Stimulated activated CD4-positive, alpha-beta T cell treated with anti-CD3 and anti-CD28 coated beads, Interleukin-1b, Interleukin-23, amount 100 ng/mL, for 1 hour (primary cell): ENCODE measurements at places on chromosomes 12 and 14.

GRCh38 chr12:108806921-108807320 is 50.5 kb downstream of the SSH1 start:
- no peak for DNase-seq

GRCh38 chr12:19855851-19856250 is 416.6 kb downstream of the AEBP2 start:
- no peak for DNase-seq

- DNase-seq, result no peak
Observed at GRCh38 chr12:116539361-116539771, 19.8 kb upstream of the MAP1LC3B2 start.

DNA sequence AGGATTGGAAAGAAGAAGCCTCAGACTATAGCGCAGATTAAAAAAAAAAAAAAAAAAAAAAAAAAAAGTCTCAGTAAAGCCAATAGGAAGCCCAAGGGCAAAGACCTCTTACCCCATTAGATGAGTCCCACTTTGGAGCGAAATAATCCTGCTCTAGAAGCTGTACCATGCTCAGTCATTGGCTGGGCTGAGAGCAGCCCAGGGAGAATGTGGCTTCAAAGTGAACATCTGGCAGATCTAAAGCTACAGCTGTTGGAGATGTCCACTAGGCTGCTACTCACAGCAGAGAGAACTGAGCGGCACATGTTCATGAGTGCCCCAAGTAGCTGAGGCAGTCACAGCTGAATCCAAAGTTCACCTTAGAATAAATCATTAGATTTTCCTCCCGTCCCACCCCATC is 560.9 kb downstream of the MED13L start:
- DNase-seq, result no peak

DNA sequence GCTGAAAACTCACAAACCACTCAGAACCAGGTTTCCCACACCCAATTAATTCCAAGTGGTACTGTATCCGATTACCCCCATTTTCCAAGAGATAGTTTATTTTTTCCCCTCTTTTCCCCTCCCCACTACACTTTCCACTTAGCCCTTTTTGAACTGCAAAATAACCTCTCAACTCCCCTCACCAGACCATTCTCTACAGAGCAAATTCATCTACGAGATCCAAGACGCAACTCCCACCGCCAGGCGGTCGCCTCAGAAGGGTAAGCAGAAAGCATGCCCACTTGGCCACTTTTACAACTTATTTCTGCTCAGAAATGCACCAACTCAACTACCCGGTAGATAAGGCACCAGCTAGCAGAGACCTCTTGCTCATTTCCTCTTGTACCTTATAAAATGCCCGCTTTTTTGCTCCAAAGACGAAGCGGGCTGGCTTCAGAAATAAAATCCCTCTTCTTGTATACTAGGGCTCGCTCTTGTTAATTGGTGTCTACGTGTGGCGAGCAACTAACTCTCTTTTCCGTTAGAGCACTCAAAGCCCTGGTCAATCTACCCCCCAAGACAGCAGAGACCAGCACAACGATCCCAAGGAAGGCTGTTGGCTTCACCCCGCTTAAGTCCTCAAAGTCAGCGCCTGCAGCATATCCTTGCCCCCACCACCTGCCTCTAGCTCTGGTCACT is 910 bp upstream of the SRP54 start:
- DNase-seq, result peak; percentile 11

DNA sequence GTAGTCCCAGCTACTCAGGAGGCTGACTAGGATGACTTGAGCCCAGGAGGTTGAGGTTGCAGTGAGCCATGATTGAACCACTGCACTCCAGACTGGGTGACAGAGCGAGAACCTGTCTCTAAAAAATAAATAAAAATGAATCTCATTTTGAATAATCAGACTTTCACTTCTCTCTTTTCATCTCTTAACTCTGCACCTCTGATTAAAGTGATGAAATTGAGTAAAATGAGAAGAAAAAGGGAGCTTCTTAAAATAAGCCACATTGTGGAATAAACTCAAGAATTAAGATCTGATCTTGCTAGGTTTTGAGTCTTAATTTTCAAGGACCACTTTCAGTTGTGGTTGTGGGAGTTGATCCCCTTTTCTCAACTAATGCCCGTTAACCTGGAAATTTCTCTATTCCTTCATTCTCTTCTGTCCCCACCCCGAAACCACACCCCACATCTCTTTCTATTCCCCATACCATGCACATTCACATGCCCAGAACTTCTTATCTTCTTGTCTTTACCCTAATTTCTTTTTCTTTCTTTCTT is 70.9 kb upstream of the ETV6 start:
- DNase-seq, result no peak

DNA sequence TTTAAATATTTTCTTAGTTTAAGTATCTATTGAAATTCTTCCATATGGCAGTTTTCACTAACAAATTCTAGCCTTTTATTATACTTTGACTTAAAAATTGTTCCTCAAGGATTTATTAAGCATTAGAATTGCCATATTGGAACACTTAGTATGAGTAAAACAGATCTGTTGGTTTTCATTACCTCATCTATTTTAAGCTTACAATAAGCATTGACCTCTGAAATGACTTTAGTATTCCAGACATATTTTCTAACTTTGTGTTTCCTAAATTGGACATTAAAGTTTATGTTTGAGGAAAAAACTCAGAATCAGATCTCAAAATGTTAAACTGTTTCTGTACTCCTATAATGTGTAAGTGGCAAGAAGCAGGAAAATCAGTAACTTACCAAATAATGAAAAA is 48.4 kb downstream of the CSRP2 start:
- DNase-seq, result no peak

- no peak for DNase-seq
Observed at GRCh38 chr14:69587389-69587788, 12.7 kb upstream of the CCDC177 start.

- no peak for DNase-seq
Observed at GRCh38 chr14:59698793-59699192, 122.2 kb upstream of the CCDC175 start.

DNA sequence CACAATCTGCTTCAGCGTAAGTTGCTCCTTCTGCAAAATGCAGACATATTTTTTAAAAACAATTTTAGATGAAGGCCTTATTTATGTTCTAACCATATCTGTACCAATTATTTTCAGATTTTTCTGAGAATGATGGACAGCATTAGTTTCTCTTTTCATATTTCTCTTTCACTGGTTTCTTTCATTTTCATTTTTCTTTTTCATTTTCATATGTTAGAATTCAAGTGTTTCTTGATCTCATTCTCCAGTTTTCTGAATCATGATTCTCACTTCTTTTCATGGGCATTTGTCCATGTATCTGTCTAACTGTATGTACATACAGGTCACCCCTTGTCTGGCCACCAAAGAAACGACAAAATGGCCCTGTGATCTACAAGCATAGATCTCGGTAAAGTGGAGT is 346.6 kb downstream of the NAV3 start:
- no peak for DNase-seq

- no peak for DNase-seq
Observed at GRCh38 chr12:95107362-95107761, 33.9 kb upstream of the NR2C1 start.

- DNase-seq, result no peak
Observed at GRCh38 chr14:52061890-52062289, 7.0 kb downstream of the NID2 start.

- no peak for DNase-seq
Observed at GRCh38 chr14:61455351-61455750, 134.0 kb downstream of the PRKCH start.

GRCh38 chr14:21233457-21234076 is 35.7 kb downstream of the HNRNPC start:
- DNase-seq, result no peak

DNA sequence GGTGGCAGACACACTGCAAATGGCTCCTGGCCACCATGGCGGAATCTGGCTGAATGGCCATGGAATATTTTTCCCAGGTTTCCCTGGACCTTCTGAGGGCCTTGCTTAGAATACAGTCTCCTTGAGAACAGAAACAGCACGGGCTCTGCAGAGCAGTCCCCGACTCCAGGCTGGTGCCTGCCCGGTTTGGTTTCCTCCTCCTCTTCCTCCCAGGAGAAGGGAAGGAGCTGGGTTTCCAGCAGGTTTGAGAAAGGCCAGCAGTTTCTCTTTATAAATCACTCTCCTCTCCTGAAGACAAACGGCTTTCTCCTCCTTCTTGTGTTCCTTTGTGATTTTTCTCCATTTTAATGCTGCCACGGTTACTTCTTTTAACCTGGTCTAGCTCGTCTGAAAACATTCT is 106.8 kb upstream of the RFLNA start:
- no peak for DNase-seq

- DNase-seq, result no peak
Observed at GRCh38 chr12:96326628-96327227, 73.5 kb downstream of the CDK17 start.

GRCh38 chr14:97706819-97707218 is 909.6 kb downstream of the VRK1 start:
- DNase-seq, result no peak

DNA sequence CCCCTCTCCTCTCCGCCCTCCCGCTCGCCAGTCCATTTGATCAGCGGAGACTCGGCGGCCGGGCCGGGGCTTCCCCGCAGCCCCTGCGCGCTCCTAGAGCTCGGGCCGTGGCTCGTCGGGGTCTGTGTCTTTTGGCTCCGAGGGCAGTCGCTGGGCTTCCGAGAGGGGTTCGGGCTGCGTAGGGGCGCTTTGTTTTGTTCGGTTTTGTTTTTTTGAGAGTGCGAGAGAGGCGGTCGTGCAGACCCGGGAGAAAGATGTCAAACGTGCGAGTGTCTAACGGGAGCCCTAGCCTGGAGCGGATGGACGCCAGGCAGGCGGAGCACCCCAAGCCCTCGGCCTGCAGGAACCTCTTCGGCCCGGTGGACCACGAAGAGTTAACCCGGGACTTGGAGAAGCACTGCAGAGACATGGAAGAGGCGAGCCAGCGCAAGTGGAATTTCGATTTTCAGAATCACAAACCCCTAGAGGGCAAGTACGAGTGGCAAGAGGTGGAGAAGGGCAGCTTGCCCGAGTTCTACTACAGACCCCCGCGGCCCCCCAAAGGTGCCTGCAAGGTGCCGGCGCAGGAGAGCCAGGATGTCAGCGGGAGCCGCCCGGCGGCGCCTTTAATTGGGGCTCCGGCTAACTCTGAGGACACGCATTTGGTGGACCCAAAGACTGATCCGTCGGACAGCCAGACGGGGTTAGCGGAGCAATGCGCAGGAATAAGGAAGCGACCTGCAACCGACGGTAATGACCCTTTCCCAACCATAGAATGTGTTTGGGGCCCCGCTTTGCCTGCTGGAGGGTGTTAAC is 615 bp downstream of the CDKN1B start:
- DNase-seq, result no peak

- no peak for DNase-seq
Observed at GRCh38 chr14:21255385-21256101, 13.7 kb downstream of the HNRNPC start.

DNA sequence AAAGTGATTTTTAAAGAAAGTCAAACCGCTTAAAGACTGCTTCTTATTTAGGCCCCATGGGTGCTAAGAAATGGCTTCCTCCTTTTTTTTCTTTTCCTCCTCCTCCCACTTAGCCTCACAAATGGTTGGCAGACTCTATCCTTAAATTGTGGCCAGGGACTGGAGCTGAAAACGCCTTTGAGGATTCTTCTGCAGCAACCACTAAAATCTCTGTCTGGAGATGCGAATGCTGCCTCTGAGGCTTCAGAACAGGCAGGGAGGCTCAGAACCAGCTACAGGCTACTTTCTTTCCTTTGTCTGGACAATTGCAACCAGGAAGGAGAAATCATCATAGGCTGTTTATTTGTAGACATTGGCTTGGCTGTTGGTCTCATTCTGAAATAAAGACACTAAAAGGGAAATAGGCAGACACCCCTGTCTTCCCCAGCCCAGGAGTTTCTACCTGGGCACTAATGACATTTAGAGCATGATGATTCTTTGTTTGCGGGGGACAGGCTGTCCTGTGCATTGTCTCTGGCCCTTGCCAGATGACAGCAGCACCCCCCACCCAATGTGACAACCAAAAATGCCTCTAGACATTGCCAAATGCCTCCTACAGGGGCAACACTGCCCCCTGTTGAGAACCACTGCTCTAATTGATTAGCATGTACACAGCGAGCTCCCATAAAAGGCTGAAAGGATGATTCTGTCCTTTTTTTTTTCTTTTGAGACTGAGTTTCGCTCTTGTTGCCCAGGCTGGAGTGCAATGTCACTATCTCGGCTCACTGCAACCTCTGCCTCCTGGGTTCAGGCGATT is 50.3 kb downstream of the MAP1LC3B2 start:
- DNase-seq, result no peak

- no peak for DNase-seq
Observed at GRCh38 chr14:26897196-26897595, 299.4 kb upstream of the NOVA1 start.

GRCh38 chr14:89242652-89243279 is 174.3 kb downstream of the FOXN3 start:
- DNase-seq, result no peak

- DNase-seq, result no peak
Observed at GRCh38 chr12:39294715-39295114, 148.2 kb downstream of the KIF21A start.

DNA sequence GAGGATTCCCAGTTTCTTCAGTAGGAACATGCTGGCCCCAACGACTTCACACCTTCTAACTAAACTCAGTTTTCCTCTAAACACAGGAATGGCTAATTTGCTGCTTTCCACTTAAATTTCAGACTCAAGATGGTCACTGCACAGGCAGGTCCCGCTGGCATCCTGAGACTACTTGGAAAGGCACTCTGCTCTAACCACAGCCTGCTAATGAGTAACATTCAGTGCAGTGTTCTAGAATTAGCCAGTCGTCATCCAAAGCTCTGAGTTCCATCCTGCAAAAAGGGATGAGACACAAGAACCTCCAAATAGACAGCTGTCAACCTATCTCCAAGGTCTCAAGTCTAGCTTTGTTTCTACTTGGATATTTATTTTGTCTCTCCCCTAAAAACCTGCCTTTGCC is 6.0 kb downstream of the CCDC92 start:
- no peak for DNase-seq

DNA sequence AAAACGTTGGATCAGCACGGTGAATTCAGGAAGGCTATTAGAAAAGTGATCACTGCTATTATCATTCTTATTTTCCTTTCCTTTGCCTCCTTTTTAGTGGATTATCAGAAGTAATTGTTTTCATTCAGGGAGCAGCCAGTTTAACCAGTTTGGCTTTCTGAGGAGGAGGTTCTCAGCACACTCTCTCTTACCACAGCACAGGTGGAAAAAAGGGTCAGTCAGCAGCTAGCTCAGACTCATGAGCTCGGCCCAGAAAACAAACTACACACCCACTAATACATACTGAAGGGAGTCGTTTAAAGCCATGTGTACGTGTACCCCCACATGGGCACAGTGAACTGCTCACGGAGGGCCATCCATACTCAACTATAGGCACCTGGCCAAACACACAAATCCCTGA is 23.2 kb upstream of the MAGOHB start:
- DNase-seq, result no peak

GRCh38 chr12:11895421-11896078 is 175.2 kb upstream of the BCL2L14 start:
- no peak for DNase-seq

- DNase-seq, result no peak
Observed at GRCh38 chr14:104595116-104595675, 9.4 kb downstream of the TMEM179 start.

GRCh38 chr14:29282169-29282568 is 515.6 kb downstream of the FOXG1 start:
- DNase-seq, result no peak
